HCEC 1CT (cell line): ENCODE measurements at places on chromosomes 12 and 14.

GRCh38 chr14:91961297-91962220 is 14.1 kb upstream of the FBLN5 start:
- DNase-seq: no peak

DNA sequence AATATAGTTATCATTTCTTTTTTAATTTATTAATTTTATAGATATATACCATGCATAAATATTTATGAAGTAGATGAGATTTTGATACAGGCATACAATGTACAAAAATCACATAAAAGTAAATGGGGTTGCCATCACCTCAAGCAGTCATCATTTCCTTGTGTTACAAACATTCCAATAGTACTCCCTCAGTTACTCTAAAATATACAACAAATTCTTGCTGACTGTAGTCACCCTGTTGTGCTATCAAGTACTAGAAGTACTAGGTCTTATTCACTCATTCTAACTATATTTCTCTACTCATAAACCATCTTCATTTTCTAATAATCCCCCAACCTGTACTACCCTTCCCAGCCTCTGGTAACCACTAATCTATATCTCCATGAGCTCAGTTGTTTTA is 432.6 kb upstream of the SYT1 start:
- peak; percentile 78 for DNase-seq

DNA sequence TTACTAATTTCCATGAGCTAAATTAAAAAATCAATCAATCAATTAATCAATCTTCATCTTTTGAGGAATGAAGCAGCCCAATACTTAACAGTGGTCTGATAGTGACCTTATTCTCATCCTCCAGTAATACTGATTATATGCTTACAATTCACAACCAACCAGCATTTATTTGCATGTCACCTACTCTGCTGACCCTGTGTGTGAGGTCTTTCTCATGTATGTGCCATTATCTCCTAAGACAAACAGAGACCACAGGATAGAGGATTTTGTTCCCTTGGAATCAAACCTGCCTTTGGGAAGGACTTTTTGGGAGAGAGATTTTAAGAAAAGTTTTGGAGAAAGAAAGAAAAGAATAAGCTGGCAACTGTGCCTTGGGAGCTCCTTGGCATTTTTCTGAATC is 197.2 kb downstream of the NRXN3 start:
- no peak for DNase-seq

- no peak for DNase-seq
Measured at GRCh38 chr14:99727096-99727870, 43.2 kb downstream of the CYP46A1 start.

DNA sequence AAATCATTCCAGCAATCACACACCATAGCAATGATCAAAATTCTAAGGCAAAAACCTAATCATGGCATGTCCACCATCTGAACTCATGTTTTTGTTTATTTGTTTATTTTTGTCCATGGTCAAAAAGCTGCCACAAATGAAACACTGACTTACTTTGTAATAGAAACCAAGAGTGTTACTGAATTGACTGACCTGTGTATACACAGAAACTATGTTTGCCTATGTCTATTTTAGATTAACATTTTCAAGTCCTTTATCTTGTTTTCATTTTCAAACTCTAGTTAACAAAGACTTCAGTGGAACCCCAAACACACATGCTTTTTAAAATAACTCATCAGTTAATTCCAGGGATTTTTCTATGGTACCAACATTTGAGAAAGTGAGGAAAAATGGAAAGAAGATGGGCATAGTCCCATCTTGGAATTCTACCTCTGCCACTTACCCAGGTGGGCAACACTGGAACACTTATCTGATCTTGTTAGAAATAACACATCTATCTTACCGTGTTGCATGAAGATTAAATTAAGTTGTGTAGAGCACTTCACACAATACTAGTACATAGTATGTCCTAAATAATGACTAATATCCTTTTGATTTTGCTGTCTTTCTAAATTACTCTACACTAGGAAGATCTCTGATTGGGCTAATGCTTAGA is 6.4 kb downstream of the LUM start:
- no peak for DNase-seq

DNA sequence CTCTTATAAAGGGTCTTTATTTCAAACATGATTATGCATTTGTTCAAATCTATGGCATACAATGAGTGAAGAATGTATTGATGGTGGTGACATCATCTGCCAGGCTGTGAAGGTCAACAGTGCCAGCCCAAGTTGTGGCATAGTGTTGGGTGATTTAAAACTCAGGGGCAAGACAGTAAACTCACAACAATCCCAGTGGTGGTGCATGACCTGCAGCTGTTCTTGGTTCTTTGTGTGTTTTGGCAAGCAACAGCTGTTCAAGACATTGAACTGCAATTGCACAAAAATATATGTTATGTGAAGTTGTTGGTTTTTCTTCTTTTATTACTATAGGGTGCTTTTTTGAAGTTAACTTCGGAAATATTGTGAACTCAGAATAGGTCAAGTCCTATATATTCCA is 851.6 kb downstream of the NRXN3 start:
- DNase-seq: no peak
